ENCODE measurements at places on chromosomes 3 and 15.

DNA sequence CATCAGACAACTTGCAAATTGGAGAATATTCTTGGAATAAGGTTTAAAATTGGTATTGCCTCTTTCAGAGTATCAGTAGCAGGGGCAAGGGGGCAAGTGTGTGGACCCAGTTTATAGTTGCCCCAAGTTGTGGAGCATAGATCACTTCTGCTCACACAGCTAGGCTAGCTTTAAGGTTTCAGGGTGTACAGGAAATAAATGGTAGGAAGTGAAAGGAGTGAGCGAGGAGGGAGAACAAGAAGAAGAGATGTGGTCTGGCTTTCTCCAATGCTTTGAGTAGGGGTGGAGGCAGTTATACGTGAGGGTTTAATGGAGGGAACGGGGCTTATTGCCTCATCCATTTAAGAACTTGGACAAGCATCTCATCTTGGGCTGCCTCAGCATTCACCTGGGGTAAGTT is 290.0 kb upstream of the CFAP20DC start:
- DNase-seq: no peak

- DNase-seq: no peak
Measured at GRCh38 chr3:37243820-37244748, 69.7 kb upstream of the LRRFIP2 start.

GRCh38 chr15:70323111-70323851 is 225.6 kb upstream of the TLE3 start:
- no peak for DNase-seq

DNA sequence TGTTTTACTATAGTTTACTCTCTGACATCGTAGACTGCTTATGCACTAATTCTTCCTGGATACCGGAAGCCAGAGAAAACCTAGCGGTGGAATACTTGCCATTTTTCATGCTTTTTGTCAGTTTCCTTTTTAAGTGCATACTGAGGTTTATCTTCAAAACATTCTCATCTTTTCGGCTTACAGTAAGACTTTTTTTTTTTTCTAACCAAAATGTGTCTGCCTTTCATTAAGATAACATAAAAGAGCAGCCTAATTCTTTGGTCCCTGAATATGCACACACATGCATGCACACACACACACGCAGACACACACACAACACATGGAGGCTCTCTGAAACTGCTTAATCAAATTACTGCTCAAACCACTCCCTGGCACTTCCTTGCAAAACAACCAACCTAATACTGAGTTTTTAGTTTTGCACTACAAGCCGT is 1.3 kb downstream of the ZNF445 start:
- no peak for DNase-seq

DNA sequence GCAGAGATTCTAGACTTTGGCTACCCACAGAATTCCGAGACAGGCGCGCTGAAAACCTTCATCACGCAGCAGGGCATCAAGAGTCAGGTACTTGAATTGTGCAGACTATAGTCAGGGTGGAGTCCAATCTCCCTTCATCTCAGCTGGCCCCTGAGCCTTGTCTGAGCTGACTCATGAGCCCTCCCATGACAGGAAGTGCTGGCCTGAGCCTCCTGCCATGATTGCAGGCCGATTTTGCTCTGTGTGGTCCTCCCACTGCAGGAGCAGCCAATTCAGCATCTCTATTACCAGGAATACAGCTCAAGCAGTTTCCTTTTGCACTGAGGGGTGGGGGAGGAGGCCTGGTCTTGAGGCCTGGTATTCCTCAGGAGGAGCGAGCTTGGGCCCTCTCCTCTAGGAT is 5.5 kb downstream of the AP2M1 start:
- DNase-seq: no peak

DNA sequence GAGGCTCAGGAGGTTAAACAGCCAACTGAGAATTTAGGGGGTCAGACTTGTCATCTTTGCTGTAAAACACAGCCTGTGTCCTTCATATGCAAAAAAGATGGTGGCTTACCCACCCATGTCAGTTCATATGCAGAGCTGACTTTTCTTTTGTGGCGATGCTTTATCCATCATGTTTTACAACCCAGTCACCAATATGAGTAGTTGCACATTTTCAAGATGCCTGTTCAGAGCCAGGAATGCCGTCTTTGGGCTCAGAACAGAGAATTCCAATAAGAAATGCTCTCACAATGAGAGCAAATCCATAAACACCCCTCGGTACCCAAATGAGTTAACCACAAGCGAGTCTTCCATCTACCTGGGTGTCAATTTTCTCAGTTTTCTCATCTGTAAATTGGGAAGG is 83.6 kb downstream of the TIGIT start:
- no peak for DNase-seq

DNA sequence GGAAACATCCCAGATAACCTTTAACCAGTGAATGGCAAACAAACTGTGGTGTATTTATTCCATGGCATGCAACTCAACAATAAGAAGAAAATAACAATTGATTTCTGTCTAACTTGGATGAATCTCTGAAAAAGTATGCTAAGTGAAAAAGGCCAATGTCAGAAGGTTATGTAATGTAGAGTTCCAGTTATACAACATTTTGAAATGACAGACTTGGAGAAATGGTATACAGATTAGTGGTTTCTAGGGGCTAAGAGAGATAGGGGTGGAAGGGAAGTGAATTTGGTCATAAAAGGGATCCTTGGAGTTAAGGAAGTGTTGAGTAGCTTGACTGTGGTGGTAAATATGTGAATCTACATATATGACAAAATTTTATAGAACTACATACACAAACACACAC is 269.4 kb upstream of the SUCLG2 start:
- DNase-seq: no peak

- DNase-seq: no peak
Measured at GRCh38 chr3:69791919-69792399, 52.7 kb downstream of the MITF start.

GRCh38 chr3:180646187-180646790 is 33.0 kb downstream of the CCDC39 start:
- DNase-seq: no peak

DNA sequence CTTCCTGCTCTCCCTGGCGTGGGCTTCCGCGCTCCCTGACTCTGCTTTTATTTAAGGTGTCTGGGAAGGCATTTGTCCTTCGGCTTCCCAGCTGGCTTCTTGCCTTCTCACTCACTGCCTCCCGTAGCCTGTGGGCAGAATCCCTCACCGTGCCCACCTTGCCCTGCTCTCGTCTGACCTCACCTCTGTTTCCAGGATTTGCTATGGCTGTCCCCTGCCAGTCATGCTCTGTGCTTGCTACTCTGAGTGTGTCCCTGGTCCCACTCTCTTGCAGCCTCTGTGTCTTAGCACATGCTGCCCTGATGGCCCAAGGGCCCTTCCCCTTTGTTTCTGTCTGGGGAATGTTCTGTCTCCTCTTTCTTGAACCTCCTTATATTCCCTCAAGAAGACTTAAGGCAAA is 26.2 kb downstream of the LPP start:
- DNase-seq: no peak

GRCh38 chr15:78175330-78175729 is 26.2 kb downstream of the IDH3A start:
- DNase-seq: no peak

GRCh38 chr3:45080824-45081223 is 54.7 kb downstream of the CLEC3B start:
- no peak for DNase-seq

- no peak for DNase-seq
Measured at GRCh38 chr3:73036694-73037591, 24.5 kb upstream of the EBLN2 start.

DNA sequence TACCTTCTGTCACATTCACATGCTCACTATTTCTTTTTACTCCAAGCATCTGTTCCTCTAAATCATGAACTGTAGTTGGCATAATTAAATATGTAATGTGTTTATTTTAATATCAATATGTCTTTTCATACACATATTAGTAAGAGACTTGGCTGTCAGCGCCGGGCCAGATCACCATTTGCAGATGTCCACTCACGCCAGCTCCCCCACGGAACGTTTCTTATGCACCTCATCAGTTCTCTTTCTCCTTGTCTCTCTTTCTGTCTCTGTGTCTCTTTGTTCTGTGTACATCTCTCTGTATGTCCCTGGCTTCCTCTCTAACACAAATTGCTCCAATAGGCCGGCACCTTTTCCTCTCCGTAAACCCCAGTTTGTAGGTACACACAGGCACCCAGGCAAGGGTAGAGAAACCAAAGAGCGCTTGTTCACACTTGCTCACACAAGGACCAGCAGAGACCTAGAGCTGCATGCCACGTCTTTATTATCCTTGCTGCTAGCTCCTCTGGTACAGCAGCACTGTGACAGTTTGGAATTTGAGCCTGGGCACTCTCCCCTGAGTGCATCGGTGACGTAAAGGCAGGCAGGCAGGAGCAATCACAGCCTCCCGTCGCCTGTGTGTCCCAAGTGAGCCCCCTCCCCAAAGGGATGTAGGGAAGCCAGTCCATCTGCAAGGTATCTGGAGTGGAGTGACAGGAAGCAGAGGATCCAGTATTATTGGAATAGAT is 40.4 kb downstream of the CACNA1D start:
- DNase-seq: no peak

DNA sequence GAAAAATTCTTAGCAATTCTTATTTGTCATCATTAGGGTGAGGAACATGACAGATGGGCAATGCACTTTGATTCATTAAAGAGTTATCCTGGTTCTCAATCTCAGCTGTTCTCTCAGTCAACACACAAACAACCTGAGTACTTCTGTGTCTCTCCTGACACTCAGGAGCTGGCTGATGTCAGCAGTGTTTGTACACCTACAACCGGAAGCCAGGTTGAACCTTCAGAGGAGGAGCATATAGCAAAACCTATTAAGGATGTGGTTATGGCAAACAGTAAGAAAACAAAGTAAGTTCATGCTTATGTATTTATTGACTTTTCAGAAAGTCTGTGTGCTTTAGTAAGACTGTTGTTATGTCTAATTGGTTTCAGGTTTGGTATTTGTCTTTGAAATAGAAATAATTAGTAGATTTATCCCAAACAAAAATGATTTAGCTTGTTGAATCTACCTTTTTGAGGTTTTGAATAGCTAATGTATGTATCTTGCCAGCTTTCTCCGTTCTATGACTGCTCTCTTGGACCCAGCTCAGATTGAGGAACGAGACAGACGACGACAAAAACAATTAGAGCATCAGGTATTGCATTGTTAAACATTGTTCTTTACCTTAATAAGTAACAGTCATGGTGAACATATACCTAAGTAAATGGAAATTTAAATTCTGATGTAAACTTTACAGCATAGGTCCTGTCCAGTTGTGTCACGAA is 36.6 kb downstream of the CCDC66 start:
- no peak for DNase-seq

DNA sequence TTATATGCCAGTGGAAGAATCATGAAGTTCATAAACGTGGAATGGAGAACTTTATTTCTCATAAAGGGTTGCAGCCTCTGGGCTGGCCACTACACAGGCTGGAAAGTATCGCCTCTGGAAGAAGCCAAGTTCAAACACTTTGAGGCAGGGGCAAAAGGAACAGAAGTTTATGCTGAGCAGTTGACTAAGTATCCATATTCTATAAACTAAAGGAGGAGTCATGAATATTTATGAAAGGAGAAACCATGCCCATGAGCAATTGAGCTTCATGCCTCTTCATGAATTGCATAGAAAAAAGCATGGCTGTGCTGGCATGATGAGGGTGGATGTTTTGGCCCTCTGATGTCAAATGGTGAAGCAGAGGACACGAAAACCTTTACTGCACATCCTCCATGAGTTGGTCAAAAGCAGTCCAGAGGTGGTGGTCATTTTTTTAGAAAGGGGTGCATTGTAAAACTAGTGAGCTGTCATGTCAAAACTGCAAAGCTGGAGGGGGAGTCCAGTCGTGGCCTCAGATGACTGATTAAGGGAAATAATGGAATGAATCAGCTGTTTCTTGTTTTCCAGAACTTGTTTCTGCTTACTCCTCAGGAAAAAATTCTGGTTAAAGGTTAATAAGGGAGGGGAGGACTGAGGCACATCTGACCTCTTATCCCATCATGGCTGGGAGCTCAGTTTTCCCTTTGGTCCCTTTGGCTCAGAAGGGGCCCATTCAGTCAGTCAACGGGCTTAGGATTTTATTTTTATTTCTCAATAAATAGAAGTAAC is 276.7 kb downstream of the CHL1 start:
- DNase-seq: no peak

- no peak for DNase-seq
Measured at GRCh38 chr3:122350814-122351418, 25.9 kb downstream of the CSTA start.

GRCh38 chr3:129063841-129064482 is 3.4 kb downstream of the GP9 start:
- DNase-seq: no peak

GRCh38 chr15:56772868-56773639 is 39.7 kb upstream of the ZNF280D start:
- no peak for DNase-seq

DNA sequence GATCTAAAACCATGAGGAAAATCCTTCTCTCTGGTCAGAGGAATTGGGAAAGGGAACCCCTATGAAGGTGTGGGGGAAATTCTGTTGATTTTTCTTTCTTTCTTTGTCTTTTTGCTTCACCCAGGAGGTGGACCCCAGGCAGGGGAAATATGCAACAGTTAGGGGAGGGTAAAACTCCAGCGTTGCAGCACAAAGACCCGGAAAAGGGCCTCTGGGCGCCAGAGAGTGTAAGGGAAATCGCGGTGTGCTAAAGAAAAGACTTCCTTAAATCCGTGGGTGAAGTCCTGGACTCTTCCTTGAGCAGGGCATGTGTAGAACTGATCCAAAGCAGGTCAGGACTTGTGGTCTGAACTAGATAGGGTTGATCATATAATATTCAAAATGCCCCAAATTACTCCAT is 11.1 kb upstream of the TBC1D21 start:
- no peak for DNase-seq

- no peak for DNase-seq
Measured at GRCh38 chr3:62951037-62951613, 75.9 kb upstream of the CADPS start.

DNA sequence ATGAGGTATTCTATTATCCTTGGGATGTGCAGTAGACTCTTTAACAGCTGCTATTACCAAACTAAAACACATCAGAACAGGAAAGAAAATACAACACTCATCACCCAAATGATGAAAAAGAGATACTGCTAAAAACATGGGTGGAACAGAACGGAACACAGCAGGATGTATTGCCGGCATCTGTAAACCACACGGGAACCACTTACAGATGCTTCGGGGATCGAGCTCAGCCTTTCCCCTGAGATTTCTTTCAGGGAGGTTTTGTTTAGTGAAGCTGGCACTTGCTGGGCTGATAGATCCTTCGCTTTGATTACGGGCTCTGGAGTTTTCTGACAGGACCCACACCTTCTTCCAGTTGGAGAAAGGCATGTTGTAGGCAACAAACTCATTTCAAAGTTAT is 182.3 kb upstream of the FAM3D start:
- no peak for DNase-seq

- DNase-seq: no peak
Measured at GRCh38 chr3:149368674-149369497, 8.6 kb downstream of the TM4SF1 start.

GRCh38 chr3:171801738-171802589 is 8.3 kb downstream of the PLD1 start:
- no peak for DNase-seq

DNA sequence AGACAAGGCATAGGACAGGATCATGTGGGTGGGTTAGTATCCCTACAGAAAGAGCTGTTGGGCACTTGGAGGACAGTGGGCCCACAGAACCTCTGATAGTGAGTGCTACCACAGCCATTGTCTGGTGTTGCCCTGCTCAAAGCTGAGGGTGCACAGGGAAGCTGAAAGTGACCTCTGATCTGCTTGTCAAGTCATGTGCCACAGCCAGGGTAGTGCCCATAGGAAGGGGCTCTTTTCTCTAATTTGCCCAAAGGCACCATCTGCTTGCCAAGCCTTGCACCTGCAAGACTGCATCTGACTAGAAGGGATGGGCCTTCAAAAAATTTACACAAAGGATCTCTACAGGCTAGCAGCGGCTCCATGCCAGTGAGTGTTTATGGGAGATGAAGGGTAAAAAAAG is 87.4 kb upstream of the GSK3B start:
- no peak for DNase-seq

- DNase-seq: no peak
Measured at GRCh38 chr3:34012102-34012461, 213.7 kb downstream of the PDCD6IP start.
